Fibroblast of skin of right biceps (primary cell): ENCODE measurements at places on chromosomes 1 and 21.

DNA sequence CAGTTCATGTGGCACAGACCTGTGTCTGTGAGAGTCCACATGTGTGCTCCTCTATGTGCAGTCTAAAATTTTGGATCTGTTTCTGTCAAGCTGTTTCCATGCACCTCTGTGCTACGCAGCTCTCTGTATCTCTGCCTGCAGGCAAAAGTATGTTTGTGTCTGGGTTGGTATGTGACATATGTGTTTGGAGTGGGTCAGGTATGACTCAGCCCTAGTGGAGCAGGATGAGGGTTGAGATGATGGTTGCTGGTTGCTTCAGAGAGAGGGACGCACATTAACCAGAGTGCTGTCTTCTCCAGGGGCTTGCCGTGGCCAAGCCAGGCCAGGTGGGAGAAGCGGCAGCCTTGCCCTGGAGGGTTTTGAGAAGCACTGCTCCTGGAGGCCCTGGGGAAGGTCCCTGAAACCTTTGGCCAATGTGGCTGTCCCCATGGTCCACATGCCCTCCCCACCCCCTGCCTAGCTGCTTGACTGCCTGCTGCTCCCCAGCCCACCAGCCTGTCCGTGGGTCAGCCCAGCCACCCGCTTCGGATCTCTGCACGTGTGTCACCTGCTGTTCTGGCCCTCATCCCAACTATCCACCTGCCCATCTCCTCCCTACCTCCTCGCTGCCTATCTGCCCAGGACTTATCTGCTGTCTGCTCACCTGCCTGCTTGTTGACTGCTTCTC, 4.1 kb upstream of the EVA1B start:
- DNase-seq = peak; percentile 74

DNA sequence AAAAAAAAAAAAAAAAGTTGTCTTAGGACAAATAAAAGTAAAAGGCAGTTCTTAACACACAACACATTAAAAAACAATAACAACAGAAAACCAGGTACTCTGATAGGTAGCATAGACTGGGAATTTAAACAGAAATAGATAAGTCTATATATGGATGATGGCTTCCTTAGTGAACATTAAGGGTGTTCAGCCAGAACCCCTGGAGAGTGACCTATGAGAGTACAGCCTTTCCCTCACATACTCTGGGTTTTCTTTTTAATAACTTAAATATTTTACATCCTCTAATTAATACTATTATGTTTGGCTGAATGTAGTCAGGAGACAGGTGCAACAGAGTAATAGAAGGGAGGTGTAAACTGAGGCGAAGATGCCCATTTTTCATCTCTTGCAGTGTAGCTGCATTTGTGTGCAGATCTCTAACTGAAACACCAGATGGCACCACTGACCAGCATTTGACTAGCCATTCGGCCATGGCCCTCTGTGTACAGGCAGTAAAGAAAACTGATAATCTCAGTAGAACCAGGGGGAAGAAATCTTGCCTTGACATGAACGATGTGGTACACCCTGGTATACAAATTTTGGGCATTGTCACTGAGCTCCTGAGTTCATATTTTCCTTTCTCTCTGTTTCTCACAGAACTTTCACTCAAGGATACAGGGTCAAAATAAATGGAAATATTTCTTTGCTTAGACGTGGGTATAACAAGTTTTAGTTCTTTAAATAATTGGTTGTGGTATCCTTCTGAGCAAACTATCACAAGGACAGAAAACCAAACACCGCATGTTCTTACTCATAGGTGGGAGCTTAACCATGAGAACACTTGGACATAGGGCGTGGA, 7.6 kb downstream of the TTF2 start:
- DNase-seq = peak; percentile 50

DNA sequence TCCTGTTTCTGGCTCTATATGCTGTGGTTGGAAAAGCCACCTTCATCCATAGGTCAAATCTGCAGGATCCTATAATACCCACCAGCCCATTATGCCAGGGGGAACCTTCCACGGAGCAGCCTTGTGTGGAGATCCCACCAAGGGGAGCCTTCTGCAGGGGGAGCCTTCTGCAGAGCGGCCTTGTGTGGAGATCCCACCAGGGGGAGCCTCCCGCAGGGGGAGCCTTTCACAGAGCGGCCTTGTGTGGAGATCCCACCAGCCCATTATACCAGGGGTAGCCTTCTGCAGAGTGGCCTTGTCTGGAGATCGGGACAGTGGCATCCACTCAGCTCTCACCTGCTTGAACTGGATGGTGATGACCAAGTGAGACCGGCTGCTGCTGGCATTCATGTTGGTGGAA, 85.3 kb downstream of the SCCPDH start:
- no peak for DNase-seq

DNA sequence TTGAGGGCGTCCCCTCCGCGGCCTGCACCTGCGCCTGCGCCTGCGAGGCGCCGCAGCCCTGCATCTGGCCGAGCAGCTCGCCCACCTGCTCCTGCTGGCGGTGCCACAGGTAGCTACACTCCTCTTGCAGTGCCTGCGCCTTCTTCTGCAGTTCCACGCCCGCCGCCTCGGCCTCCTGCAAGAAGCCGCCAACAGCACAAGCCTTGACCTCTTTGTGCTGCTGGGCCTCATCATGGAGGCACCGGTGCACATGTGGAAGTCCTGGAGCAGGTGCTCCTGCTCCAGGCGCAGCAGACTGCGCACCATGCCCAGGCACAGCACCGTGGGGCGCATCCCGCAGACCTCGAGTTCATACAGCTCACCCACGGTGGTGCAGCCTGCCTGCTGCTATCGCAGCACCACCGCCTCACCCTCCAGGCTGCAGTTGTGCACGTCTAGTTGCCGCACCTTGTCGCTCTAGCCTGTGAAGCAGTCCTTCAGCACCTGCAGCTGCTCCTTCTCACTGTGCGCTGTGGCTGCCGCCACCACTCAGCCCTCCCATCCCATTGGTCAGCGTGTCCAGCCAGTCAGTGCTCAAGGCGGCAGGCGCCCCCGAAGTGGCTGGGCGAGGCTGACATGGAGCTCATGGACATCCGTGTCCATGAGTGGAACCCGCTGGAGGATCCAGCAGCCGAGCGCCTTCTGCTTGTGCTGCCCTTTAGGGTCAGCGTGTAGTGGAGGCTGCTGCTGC, 12.2 kb upstream of the CD2 start:
- no peak for DNase-seq

- no peak for DNase-seq
These were observed 21.9 kb upstream of the KIF14 start for GRCh38 chr1:200642481-200642880.

GRCh38 chr1:172465617-172466016, 21.7 kb upstream of the PIGC start:
- DNase-seq = no peak

DNA sequence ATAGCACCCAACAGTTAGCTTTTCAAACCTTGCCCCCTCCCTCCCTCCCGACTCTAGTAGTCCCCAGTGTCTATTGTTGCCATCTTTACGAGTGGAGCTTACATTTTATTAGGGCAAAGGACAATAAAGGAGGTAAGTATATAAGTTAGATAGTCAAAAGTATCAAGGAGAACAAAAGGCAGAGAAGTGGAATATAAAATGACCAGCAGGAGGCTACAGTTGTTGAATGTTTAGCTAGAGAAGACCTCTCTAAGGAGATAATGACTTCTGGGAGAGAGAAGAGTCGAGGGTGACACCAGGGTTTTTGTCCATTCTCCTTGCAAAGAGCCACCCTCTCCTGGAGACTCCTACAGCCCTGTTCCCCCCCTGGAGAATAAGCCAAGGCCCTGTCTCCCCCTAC, 48.7 kb downstream of the SYT6 start:
- no peak for DNase-seq

- DNase-seq = no peak
These were observed 50.6 kb upstream of the LAPTM5 start for GRCh38 chr1:30808067-30808662.

DNA sequence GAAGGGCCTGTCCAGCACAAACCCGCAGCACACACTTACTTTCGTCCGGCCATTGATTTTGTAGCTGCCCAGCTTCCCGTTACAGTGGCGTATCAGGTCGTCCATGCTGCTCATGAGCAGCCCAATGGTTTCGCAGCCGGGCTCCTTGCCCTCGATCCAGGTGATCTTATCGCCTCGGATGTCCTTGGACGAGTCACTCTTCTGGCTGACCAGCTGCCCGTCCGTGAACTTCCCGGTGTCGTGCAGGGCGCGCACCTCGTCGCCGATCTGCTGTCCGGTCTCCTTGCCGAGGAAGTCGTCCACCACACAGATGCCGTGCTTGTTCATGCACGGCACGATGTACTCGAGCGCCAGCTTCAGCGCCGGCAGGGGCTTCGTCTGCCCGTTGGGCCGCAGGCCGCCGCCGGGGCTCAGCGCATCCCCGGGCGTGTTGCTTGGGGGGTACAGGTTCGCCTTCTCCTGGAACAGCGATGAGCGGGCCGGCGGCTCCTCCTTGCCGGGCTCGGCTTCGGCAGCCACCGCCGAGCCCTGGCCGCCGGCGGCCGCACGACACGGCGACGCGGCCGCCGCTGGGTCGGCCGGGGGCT, 1.0 kb downstream of the EGLN1 start:
- peak; percentile 29 for DNase-seq

GRCh38 chr1:205091043-205091740, 6.9 kb upstream of the TMEM81 start:
- no peak for DNase-seq

DNA sequence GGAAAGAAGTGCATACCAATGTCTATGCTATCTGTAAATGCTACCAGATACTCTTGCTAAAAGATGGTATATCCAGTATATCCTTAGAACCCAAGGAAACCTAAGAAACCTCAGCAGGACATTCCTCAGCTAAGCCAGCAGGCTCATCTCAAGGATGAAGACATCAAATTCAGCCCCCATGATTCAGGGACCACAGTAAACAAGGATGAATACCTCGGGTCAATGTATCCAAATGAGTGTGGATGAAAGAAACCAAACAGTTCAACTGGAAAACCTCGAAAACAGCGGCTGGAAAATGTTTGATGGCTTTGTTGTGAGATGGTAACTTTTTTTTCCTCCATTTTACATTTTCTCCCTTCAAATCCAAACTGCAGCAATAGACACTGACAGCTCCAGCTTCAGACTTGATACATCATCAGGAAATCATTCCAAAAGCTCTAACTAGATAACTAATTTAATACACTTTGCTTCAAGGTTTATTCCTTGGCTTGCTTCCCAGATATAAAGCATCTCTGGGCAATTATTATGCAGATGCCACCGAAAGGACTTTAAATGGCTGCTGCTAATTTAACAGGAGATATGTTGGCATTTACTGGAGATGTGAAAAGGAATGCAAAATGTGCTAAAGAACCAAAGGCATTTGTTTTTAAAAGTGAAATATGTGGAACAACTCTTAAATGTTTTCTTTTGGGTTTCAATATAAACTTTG, 73.6 kb downstream of the SMYD2 start:
- DNase-seq = peak; percentile 34

DNA sequence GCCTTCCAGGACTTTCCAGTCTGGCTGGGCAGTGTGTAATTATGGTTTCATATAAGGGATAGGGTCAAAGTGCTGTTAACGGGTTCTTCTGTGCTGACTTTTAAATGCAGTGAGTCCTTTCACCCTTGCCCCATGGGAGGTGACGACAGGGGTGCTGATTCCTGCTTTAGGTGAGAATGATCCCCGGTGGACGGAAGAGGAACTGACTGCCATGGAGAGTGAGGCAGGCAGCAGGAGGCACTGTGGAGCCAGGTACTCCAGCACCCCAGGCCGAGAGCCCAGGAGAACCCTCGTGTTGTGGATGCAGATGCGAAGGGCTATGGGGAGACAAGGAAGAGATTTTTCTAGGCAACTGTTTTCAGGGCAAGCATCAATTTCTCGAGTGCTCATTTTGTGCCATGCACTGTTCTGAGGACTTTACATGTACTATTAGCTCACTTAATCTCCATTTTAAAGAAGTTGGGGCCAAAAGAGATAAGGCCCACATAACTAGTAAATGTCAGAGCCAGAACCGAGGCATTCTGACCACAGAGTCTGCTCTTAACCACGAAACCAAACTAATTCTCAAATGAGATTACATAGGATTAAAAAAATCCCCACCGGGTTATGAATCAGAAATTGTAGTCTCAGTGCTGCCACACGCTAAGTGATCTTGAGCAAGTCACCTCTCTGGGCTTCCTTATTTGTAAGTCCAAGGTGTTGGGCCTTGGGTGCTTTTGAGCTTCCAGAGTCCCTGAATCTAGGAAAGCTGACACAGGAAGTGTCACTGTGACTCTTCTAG, 28.2 kb downstream of the STPG1 start:
- peak; percentile 75 for DNase-seq

DNA sequence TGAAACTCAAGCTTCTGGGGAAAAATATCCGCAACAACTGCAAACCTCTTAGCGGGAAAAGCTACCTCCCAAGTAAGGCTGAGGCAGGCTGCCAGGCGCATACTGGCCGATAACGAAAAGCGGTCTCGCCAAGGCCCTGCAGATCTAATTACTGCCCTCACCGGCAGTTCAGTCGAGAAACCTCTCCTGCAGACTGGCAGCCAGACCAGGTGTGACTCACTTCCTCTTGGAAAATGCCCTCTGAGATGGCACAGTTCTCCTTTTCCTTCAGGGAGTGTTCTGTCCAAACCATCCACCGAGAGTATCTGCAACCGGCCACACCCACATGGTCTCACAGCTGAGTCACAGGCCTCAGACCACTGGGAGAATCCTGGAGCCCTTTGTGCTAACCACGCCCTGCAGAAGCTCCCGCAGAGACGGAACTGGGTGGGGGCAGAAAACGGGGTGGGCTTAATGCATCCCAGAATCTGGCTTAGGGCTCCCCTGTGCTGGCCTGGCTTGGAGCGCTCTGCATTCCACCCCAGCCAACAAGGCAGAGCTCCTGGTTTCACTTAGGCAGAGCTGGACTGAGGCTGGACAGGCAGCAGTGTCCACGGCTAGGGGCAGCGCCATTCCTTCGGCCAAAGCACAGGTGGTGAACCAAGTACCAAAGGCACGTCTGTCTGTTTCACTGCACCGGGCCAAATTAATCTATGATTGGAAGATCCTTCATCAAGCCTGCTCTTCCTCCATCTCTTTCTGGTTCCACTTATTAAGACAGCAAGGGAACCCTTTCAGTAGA, 1.2 kb downstream of the S100A10 start:
- peak; percentile 90 for DNase-seq

DNA sequence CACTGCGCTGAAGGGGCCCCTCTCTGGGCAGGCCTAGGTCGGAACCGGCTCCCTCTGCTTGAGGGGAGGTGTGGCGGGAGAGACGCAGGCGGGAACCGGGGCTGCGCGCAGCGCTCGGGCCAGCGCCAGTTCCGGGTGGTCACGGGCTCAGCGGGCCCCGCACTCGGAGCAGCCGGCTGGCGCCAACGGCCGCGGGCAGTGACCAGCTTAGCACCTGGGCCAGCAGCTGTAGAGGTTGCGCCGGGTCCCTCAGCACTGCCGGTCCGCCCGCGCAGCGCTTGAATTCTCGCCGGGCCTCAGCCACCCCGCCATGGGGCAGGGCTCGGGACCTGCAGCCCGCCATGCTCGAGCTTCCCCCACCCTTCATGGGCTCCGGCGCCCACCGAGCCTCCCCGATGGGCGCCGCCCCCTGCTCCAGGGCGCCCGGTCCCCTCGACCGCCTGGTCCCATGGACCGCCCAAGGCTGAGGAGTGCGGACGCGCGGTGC, 254.6 kb downstream of the COL11A1 start:
- DNase-seq = no peak

- no peak for DNase-seq
These were observed 62.0 kb downstream of the TNN start for GRCh38 chr1:175129644-175129996.
